Activated T-helper 2 cell treated with anti-CD3 and anti-CD28 coated beads, Interferon-gamma antibody, Interleukin-2, Interleukin-4, amounts not matched to agents 10 μg/mL and 5 μg/mL and 100 μg/mL, durations not matched to agents 14 hours and 24 hours and 36 hours (primary cell): ENCODE measurements at places on chromosomes 1 and 21. TPM values are rescaled to one million over a fixed set of nuclear protein-coding genes. Genes with fewer than 3 reads are reported as not detected.

DNA sequence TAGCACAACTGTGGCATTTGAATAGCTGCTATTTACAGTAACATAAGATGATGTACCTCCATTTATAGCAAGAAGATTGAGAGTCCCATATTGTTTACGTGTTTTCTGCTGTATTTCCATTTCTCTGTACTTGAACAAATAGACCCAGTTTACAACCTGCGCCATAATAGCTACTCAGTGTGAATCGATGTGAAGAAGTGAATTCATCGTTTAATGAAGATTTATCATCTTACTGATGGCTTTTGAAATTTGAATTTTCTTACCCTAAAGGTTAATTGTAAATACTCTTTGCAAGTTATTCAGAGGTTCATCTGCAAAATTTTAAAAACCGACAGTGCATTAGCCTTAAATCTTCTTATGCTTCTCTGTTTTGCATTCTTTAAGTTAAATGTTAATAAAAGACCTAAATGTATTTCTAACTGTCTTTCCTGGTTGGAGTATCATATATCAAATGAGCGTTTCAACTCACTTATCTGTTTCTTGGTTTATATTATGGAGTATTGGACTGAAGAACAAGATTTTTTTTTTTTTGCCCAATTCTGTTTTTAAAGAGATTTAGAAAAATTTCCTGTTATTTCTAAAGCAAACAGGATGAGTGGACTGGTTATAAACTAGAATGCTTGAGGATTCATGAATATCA is 2.2 kb downstream of the MACO1 start:
- no peak for DNase-seq

DNA sequence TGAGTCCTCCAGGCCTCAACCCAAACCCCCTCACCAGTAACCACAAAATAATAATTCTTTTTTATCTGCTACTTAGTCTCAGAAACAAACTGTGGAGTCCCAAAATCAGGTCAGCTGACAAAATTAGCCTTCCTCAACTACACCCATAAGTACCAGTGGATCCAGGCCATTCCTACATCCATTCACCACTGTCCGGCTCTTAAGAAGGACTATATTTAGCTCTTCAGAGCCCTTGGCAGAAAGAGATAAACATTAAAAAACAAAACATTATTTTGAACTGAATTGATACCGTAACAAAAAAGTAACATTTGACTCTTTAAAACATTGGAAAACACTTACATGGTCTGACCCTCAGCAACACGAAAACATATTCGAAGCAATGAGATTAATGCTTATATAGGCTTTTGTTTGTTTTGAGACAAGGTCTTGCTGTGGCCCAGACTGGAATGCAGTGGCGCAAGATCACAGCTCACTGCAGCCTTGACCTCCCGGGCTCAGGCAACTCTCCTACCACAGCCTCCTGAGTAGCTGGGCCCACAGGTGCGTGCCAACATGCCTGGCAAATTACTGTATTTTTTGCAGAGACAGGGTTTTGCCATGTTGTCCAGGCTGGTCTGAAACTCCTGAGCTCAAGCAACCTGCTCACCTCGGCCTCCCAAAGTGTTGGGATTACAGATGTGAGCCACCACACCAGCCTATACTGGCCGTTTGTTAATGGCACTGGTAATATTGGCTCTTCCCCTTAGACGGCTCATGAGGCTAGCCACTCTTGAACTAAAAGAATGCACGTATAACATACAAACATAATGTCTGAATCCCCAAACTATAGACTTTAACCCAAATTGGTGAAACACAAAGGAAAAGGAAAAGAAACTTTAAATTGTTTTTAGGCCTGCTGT is 330.7 kb downstream of the SMYD3 start:
- no peak for DNase-seq

DNA sequence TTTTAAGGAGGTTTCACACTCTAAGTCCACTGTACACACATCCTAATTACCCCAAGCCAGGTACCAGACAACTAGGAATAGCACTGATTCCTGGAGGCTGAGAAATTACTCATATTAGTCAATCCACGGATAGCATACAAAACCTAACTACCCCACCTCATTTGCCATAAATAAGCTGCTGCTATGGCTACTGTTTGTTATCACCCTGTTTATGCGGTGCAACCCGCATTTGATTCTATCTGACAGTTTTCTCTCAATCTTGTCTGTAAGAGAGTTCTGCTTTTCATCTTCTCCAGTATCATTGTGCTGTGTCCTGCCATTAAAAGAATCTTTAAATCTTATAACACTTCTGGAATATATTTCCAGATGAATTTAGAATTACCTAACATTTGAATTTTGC is 1496.5 kb downstream of the PLA2G4A start:
- DNase-seq = no peak

DNA sequence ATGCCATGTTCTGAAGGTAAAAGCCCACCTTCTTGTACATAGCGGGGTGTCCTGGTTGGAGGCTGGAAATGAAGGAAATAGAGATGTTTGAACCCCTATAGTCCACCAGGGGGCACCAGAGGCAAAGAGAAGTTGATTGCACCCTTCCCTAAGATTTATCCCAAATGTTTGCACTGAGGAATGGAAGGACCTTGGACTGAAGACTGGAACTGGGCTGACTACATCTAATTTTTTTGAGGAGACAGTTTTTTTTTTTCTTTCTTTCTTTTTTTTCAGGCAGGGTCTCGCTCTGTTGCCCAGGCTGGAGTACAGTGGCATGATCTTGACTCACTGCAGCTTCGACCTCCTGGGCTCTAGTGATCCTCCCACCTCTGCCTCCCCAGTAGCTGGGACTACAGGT is 55.3 kb upstream of the EIF4G3 start:
- no peak for DNase-seq

- no peak for DNase-seq
Measured at GRCh38 chr1:151327903-151328674, 873 bp upstream of the PI4KB start.

DNA sequence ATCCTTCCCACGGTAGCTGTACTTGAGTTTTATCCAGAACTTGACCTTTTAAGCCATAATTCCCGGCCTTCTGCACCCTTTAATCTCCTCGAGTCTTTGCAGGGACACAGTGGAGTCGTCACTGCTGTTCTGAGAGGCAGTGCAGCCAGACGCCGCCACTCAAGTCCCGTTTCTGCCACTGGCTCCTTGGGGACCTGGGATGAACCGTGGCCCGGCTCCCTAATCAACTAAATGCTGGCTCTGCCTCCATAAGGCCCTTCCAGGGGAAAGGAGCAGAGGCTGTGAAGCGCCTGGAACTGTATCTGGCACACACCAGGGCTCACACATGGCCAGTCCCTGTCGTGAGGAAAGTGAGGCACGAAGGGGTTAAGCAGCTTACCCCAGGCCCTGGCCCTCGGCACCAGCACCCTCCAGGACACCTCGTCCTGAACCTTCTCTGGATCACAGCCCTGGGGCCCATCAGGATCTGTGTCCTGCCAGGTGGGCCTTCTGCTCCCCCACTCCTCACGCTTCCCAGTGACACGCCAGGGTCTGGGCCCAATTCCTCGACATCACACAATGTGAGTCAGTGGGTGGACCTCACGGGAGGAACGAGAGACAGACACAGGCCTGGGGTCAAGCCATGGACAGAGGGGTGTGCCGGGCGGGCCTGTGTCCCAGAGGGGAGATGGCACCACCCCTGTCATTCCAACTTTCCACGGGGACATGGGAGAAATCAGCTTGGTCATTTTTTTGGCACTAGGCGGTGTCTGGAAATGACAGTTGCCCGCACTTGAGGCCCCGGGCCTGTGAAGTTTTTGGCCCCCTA is 23.5 kb upstream of the C1orf174 start:
- DNase-seq = no peak

GRCh38 chr1:187877220-187877619 is 1048.5 kb downstream of the PLA2G4A start:
- DNase-seq = no peak

DNA sequence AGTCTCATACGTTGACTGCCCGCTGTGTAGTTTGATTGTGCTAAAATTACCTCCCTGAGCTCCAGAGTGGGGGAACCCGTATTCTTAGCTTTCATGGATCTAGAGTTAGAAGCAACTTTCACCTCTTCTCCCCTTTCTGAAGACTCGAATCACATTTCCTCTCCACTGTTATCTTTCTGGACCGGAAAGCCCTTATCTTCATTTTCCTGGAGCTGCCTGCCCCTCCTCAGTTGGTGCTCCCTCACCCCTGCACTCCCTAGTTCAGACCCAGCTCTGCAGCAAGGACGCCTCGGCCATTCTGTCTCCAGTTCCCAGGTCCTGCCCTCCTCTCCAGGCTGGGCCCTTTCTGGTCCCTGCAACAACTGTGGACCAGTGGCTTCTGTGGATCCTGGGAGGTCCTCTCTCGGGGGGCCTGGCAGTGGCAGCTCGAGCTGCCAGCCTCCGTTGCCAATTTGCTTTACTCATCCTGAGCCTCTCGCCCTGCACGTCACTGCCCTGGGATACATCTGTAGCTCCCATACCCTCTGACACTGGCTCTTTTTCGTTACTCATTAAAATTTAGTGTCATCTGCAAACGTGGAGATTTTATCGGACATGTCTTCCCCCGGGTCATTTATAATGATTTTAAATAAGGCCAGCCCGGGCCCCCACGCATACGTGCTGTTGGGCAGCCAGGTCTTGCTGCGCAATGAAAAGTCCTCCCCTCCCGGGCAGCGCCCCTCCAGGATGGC is 141.5 kb upstream of the VAMP3 start:
- DNase-seq = no peak

GRCh38 chr1:94334764-94335163 is 83.4 kb upstream of the ABCD3 start:
- no peak for DNase-seq

DNA sequence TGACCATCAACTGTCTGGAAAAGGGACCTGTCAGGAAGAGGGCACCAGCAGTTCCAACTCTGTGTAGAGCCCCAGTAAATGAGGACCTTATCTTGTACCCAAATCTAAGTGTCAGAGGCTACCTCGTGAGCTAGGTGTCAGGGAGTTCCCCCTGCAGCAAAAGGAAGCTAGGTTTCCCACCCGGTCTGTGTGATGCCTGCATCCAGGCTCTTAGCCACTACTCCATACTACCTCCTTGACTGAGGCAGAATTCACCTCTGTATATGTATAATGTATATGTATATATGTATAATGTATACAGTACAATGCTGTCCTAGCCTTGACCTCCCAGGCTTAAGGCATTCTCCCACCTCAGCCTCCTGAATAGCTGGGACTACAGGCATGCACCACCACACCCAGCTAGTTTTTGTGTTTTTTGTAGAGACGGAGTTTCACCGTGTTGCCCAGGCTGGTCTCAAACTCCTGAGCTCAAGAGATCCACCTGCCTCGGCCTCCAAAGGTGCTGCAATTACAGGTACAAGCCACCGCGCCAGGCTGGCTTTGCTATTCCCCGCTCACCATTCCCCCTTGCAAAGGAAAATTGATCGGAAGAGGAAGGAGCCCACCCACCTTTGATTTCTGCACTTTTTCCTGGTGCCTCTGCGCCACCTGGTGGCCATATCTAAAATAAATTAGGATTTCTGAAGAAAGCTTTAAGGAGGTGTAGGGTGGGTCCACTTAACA is 15.7 kb upstream of the LUZP1 start:
- DNase-seq = no peak

DNA sequence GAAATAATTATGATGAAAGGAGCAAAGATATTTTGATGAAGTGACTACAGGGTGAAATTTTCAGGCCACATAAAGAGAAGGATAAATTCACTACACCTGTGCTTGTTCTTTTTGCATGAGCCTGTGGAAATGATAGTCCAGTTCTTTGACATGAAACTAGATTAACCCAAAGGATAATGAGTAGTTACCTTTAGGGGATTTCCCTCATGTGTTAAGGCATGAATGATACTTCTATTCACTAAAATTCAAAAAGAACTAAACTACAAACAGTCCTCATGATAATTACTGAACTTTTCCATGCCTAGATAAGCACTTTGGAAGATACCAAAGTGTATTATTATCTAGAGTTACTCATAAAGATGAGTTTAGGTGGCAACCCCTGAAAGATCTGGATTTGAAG is 244.3 kb downstream of the PTPRC start:
- no peak for DNase-seq

GRCh38 chr1:54848134-54848948 is 38.7 kb downstream of the DHCR24 start:
- no peak for DNase-seq

- DNase-seq = no peak
Measured at GRCh38 chr1:93798291-93798690, 80.7 kb downstream of the DNTTIP2 start.

DNA sequence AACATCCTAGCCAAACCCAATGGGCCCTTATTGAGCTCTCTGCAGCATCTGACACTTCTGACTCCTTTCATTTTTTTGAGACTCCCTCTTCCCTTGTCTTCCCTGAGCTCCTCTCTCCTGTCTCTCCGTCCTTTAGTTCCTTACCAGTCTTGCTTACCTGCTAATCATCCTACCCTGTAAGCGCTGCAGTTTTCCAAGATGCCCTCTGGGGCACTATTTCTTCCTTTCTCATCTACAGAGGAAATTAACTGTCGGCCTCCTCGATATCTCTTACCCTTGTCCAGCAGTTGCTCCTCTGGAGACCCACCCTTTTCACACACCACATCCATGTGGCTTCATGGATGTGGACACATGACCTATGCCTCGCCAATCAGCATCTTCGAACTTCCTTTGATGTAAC is 6.8 kb downstream of the GPR161 start:
- no peak for DNase-seq

- DNase-seq = peak; percentile 44
Measured at GRCh38 chr1:90721210-90722194, 4.4 kb upstream of the BARHL2 start.

- no peak for DNase-seq
Measured at GRCh38 chr1:178659789-178660208, 65.2 kb upstream of the RALGPS2 start.

DNA sequence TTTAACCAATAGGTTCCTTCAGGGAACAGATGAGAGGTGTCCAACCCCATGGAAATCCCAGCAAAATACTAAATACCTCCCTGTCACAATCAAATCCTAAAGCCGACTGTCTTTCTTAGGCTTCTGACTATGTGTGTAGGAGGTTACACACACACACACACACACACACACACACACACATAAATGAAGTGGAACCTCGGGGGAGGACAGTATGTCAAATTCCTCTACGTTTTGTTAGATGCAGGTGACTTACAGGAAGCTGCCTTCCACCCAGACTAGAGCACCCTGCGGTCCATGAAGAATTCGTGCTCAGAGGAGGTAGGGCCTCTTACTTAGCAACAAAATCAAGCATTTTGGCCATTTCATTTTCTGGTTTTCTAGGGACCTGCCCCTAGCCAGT is 16.4 kb downstream of the RSPH1 start:
- no peak for DNase-seq

The SPRR3 gene
- not detected in 2 replicates for total RNA-seq

The CLCA1 gene
- not detected in 2 replicates for total RNA-seq

The HAPLN2 gene
- not detected in 2 replicates for total RNA-seq
